ENCODE measurements at places on chromosomes 12 and 14. TPM values are rescaled to one million over a fixed set of nuclear protein-coding genes. Genes with fewer than 3 reads are reported as not detected.

DNA sequence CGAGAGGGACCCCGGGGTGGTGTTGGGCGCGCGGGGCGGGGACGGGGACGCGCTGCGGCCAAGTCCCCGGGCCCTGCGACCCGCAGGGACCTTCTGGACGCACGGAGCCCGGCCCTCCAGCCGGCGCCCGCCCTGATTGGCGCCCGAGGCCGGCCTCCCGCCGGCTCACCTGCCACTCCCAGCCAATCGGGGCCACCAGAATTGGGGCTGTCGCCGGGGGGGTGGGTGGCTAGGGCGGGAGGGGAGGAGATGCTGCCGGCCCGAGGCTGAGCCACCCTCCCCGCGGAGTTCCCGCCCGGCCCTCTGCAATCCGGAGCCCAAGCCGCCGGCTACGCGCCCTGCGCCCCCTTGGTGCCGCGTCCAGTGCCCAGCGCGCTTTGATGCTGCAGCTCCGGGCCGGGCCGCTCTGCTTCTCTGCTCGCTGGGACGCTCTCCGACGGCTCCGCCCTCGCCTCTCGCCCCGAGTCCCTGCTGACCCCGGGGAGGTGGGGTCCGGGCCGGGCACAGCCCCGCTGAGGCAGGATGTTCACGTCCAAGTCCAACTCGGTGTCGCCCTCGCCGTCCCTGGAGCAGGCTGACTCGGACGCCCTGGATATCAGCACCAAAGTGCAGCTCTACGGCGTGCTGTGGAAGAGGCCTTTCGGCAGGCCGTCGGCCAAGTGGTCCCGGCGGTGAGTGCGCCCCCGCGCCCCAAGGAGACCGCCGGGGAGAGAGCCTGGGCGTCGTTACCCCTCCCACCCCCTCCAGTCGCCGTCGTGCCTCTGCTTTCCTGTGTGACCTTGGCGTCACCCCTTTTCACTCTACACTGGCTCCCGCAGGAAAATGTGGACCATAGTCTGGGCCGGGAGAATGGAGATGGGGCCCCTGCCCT, at the start of gene PLEKHD1:
Gene PLEKHD1, plus strand, starts transcription at position 285 of the 871 bp plus-strand sequence. Its CDS starts 238 bp downstream, at position 523.
- H3K36me3 ChIP-seq: no peaks in the 10 kb centered on the region
- H3K27me3 ChIP-seq: no peaks in the 10 kb centered on the region
- no peak for DNase-seq
- no peak within 1 kb of the TSS for H3K4me3 ChIP-seq
- no peaks in the 10 kb centered on the region for H3K4me1 ChIP-seq

DNA sequence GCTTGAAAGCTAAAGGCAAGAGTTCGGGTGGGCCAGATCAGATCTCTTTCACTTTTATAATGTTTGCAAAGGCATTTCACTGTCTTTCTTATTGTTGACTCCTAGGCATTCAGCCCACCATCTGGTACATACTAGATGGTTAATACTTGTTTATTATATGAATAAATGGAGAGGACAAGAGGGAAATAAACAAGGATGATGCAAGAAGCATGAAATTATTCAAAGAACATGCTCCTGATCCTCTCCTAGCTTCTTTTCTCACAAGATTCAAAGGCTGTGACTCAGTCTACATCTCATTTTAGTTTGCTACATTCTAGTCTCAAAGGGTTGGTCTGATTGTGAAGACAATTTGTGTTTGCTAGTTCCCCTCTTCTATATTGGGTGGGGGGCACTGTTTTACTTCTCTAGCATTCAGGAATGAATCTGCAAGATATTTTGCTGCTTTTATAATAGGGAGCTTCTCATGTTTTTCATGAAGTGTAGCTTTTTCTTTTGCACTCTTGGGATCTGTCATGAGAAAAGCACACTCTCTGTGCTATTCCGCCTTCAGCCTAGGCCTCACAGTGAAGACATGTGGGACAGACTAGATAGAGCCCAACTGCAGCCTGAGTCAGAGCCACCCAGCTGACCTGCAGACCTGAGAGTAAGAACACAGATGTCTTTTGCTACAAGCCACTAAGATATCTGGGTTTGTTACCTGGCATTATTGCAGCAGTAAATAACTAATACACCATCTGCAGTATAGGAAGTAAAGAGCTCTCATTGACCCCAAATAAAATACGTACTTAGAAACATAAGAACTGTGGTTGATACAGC, 65.7 kb downstream of the PTHLH start:
- H3K4me1 ChIP-seq: no peaks in the 10 kb centered on the region
- no peaks in the 10 kb centered on the region for H3K36me3 ChIP-seq
- no peak overlapping the region for H3K27ac ChIP-seq
- DNase-seq: no peak
- no peak overlapping the region for H3K4me3 ChIP-seq

MSRB3 gene
- 0.37 TPM for total RNA-seq

TAS2R42 gene
- not detected for total RNA-seq

GRCh38 chr14:31568671-31569070, 7.5 kb downstream of the NUBPL start:
- no peak overlapping the region for H3K4me3 ChIP-seq
- no peaks in the 10 kb centered on the region for H3K36me3 ChIP-seq
- no peak for DNase-seq
- H3K4me1 ChIP-seq: no peaks in the 10 kb centered on the region
- no peak overlapping the region for H3K27ac ChIP-seq
